ENCODE measurements at places on chromosomes 16 and 17.
A peak's percentile ranks its signal among the peaks of the same experiment; 100 is the strongest.

DNA sequence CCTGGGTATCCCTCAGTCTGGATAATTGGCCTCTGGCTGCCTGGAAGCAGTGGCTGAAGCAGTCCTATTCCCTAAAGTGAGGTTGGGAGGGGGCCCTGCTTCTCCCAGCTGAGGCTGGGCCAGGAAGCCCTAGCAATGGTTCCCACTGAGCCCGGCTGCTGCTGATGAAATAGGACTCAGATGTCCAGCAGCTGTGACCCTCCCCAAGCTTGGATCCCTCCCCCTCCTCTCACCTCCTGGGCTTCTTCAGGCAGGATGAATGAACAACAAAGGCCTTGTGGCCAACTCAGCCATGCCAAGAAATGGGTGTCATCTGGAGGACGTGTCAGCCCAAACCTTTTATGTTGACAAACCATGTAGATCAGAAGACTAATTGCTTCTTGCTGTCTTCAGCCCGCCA lies 42.0 kb downstream of the AXIN2 start:
- DNase-seq, result no peak

GRCh38 chr16:10297341-10298006 lies 88.4 kb upstream of the ATF7IP2 start:
- DNase-seq, result no peak

- DNase-seq, result no peak
Observed at GRCh38 chr17:55816532-55817396, 65.9 kb downstream of the PCTP start.

GRCh38 chr16:29815032-29815721 lies 775 bp upstream of the PAGR1 start:
- peak; percentile 35 for DNase-seq

- DNase-seq, result no peak
Observed at GRCh38 chr17:37605081-37605480, 4.1 kb downstream of the SYNRG start.

DNA sequence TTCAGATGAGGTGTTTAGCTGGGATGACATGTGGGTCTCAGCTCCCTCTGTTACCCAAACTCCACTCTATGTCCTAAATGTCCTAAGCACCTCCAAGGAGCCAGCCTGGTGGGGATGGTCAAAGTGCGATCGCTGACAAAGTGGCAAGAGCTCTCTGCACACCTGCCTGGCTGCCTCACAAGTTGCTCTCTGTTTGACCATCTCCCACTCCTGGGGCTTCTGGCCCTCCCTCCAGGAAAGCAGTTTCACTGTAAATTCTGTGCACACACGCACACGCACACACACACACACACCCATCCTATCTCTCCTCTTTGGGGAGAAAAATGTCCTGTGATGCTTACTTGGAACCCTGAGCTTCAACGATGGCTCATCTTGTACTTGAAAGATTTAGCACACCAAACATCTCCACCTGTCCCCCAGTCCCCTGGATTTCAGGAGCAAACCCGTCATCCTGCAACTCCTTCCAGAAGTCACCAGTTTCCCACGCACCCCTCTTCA lies 1.7 kb downstream of the PITPNA start:
- no peak for DNase-seq

GRCh38 chr17:57355090-57355859 lies 99.0 kb downstream of the MSI2 start:
- DNase-seq, result no peak

- DNase-seq, result no peak
Observed at GRCh38 chr16:87264634-87265033, 52.6 kb downstream of the C16orf95 start.

DNA sequence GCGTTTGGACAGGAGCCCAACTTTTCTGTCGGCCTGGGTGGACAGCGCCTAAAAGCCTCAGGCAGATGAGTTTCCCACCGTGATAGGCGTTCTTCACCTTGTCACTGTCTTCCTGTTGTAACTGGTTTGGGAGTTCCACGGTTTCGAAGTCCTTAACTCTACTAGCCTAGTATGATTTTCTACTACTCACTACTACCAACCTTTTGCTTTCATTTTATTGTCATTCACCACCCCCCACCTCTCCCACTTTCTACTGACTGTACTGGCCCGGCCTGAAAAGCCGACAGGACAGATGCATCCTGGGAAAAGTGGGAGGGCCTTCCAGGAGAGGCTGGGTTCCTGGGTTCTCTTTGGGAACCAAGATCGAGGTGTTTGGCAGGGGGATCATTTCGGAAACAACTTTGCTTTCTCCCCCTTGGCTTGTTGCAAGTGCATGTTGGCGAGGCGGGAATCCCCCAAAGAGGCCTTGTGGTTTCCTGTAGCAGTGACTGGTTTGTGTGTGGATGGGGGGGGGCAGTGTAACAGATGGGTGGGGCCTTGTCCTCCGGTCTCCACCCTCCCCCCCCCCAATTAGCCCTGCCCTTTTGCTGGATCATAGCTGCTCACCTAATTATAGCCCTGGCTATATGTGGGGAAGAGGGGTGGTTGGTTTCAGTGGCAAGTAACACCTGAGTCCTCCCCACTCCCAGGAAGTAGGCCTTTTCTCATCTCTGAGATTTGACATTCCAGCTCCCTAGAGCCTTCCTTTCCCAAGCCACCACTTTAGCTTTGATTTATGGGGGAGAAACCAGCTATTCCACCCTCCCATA lies 1.4 kb downstream of the EIF5A start:
- peak; percentile 90 for DNase-seq

DNA sequence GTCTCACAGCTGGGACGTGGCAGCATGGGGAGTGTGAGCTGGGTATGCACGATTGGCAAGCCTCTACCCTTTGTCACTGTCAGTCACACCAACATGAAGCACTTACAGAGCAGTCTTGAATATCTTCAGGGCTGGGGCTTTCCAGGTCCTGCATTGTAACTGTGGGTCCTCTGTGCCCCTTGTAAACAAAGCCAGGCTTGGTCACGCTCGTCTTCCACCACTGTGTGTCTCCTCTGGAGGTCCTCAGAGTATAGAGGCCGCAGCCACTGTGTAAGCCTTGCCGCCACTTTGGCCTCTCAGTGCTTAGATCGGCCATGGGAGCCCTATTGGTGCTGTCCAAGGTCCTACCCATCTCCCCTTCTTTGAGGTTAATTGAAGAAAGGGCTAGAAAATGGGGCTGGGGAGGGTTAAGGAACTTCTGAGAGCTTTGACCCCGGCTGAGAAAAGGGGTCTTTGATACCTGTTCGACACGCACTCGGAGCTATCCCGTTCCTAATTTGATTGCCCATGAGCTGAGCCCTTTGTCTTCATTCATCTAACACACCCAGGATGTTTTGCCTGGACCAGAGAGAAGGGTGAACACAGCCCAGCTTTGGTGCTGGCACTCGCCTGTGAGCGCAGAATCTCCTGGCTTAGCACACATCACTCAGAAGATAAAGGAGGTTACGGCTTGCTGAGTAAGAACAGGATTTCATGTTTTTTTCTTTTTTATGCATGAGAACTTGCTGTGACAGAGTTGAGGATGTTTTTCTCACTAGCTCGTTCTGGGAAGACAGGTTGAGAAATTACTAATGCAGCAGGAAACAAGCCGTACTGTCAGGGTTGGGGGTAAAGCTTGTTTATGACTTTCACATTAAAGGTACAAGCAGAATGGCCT lies 267.9 kb downstream of the CPPED1 start:
- DNase-seq, result peak; percentile 11

DNA sequence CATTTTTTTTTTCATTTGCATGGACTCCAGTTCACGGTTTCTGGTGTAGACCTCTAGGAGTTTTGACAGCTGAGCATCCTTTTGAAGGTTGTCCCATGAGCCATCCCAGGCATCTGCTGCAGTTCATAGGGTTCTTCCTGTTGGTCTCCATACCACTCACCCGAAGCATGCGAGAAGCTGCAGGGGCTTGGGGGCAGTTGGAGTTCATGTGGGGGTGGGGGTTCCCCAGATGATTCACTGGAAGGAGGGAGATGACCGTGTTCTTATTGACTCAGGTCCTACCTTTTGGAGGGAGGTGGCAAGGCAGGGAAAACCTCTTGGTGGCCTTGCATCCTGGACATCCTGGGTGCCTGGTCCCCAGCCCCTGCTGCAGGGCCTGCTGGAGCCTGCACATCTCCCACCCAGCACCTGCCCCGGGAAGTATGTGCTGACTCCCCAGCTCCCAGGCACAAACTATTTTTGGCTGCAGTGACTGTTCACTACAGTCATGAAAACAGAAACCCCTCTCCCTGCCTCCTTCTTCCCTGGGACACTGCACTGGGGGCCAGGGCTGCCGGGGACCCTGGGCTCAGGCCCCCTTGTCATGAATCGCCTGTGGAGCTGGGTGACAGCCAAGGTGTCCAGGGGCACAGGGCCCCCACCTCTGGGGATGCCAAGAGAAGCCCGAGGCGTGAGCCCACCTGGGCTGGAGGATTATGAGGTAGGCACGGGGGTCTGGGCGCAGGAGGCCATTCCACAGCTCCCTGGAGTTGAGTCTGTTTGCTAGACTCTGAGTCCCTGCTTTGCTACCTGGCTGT lies 64.9 kb upstream of the LGALS9 start:
- no peak for DNase-seq

- DNase-seq, result no peak
Observed at GRCh38 chr16:24002619-24003018, 166.8 kb downstream of the PRKCB start.

- DNase-seq, result no peak
Observed at GRCh38 chr17:83012868-83013778, 66.3 kb upstream of the METRNL start.

GRCh38 chr17:5838661-5839300 lies 231.4 kb upstream of the WSCD1 start:
- no peak for DNase-seq

DNA sequence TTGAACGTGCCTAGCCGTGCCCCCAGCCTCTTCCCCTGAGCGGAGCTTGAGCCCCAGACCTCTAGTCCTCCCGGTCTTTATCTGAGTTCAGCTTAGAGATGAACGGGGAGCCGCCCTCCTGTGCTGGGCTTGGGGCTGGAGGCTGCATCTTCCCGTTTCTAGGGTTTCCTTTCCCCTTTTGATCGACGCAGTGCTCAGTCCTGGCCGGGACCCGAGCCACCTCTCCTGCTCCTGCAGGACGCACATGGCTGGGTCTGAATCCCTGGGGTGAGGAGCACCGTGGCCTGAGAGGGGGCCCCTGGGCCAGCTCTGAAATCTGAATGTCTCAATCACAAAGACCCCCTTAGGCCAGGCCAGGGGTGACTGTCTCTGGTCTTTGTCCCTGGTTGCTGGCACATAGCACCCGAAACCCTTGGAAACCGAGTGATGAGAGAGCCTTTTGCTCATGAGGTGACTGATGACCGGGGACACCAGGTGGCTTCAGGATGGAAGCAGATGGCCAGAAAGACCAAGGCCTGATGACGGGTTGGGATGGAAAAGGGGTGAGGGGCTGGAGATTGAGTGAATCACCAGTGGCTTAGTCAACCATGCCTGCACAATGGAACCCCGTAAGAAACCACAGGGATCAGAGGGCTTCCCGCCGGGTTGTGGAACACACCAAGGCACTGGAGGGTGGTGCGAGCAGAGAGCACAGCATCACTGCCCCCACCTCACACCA lies 724 bp downstream of the GAA start:
- DNase-seq, result no peak

- no peak for DNase-seq
Observed at GRCh38 chr17:54408731-54409130, 491.9 kb upstream of the TOM1L1 start.

DNA sequence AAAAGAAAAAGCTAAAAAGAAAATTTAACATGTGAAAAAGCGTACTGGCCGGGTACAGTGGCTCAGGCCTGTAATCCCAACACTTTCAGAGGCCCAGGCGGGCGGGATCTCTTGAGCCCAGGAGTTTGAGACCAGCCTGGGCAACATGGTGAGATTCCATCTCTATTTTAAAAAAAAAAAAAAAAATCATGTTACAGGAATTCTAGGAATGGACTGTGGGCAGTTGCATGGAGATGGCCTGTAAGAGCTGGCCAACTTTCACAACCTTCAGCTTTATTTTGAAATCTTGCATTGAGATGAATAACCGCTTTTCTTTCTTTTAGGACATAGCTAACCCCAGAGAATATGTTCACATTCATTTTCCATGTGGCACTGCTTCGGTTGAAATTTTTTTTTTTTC lies 8.2 kb upstream of the CIAO3 start:
- DNase-seq, result no peak

DNA sequence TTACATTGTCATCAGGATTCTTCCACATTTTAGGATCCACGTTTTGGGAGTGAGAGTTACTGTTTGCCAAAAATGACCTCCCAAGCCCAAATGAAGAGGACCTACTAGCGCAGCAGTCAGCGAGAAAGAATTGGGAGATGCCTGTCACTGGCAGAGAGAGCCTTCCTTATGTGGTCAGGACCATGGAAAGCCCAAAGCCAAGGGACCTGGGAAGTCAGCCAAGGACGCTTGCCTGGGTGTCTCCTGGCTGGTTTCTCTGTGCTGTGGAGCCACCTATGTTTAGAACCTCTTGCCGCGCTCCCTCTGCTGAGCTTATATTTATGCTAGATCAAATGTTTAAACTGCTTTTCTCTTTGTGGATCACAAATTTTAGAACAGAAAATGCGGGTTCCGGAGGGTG lies 24.9 kb upstream of the RHBDL3 start:
- no peak for DNase-seq

GRCh38 chr16:10877472-10877946 lies 507 bp downstream of the CIITA start:
- no peak for DNase-seq

DNA sequence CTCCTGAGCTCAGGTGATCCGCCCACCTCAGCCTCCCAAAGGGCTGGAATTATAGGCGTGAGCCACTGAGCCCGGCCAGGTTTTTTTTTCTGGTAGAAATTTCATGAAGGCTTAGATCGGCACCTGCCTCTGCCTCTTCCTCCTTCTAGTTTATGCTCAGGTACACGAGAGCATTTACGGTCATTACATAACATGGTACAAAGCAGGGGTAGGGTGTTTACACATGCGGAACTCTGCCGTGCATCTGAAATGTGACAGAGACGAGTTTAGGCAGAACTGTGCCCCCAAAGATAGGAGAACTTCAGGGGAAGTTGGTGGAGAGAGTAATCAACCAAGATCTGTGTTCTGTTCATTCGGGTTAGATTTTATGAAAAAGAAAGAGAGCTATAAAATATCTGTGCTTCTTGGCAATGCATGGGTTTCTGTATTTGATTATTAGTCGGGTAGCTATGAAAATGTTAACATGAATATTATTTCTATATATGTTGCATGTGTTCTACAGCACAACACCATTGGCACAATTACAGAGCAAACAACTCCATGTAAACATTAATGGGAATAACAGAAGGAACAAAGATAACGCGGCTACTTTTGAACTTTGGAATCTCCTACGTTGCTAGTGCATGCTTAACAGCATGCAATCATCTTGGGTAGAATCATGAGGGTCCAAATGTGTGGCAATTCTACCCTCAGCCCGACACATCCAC lies 23.5 kb upstream of the MAP2K6 start:
- DNase-seq, result no peak

GRCh38 chr17:64380985-64381384 lies 9.7 kb downstream of the PECAM1 start:
- DNase-seq, result no peak

DNA sequence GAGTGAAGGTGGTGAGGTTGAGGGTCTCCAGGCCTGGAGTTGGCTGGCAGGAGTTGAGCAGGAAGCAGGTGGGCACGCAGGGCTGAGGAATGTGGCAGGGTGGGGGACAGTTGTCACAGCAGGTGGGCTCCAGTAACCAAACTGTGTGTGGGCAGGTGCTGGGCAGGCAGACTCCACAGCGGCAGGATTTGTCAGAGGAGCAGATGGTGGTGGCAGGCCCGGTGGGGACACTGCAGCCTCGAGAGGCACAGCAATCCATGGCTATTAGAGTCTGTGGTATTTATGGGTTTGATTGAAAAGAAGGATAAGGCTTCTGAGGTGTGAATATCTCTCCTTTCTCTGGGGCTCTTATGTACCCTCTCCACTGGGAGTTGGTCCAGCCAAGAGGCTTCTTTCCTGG lies at the start of gene KRTAP3-3:
TSS of gene KRTAP3-3 (minus strand) at position 326 of the 400 bp plus-strand sequence. CDS start at position 259, 67 bp downstream.
- DNase-seq, result no peak

- peak; percentile 22 for DNase-seq
Observed at GRCh38 chr16:75319513-75320411, 68.3 kb upstream of the BCAR1 start.
